ENCODE measurements at places on chromosomes 1 and 21.

DNA sequence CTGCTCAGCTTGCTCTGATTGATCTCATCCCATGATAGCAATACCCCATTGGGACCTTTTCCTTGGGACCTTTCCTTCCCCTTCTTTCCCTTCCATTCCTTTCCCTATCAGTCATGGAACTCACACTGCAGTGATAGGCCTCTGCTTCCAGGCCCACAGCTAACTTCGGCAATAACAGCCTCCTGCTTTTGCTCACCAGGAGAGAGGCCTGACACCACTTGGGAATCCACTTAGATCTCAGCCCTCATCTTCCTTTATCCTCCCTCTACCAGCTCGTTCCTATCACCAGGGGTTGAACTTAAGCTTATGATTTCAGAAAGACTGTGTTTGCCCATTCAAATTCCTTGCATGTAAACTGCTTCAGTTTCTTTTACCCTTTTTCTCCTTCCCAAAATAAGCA is 11.0 kb upstream of the TIPRL start:
- no peak for DNase-seq

DNA sequence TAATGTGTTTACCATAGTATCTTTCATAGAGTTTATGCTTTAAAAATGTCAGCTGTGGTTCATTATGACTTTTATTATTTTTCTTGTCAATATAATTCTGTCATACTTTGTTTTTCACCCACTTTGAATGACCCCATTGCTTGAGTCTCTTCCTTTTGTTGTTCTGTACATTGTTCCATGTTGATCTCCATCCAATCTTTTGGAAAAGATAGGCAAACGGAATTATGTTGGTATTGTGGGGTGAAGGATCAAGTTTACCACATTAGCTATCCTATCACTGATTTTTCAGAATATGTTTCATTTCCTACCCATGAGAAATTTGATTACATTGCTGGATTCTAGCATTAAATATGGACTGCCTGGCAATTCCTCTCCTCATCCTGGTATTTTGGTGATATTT is 196.6 kb downstream of the NFIA start:
- no peak for DNase-seq

- no peak for DNase-seq
Observed at GRCh38 chr1:162549001-162549400, 12.5 kb upstream of the UAP1 start.

- DNase-seq, result peak; percentile 87
Observed at GRCh38 chr1:209926045-209926444, 12.0 kb upstream of the SYT14 start.

DNA sequence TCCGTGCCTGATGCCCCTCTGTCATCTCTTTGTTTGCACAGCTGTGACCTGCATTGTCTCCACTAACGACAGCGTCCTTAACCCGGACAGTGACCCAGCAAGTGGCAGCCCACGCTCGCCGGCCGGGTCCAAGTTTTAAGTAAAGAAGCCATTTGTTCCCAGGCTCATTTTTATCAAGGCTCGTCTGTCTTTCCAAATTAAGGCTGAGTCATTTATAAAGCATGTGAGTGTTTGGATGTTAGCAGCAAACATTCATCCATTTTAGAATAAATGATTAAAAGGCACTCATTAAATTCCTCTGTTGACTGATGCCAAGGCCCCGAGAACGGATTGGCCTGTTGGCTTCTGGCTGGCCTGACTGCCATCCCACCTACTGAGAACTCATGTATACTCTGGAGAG is 514.5 kb downstream of the NPHP4 start:
- DNase-seq, result no peak

DNA sequence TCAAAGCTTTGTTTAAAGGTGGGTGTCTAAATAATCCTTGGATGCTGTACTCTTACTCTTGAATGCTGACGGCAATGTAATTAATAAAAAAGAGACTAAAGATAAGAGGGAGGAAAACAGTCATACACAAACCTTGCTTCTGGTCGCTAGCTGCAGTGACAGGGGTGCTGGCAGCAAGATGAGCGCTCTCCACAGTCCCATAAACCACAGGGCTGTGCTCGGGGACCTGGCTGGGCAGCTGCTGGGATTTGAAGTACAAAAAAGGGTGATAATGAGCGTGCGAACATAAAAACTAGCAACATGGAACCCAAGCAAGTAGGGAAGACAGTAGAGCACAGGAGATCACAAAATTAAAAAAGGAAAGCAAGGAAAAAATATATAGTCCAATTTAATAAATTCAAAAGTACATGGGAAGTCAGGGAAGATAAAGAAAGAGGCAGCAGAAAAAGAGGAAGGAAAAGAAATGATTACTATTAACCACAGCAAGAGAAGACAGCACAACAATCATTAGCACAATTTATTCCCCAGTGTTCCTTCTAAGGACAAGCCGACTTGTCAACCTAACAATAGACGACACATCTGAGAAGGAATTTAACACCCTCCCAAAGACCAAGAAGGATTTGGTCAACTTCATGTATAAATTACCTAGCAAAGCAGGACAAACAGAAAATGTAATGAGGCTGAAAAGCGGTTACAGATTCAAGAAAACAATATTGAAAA is 162.9 kb upstream of the HP1BP3 start:
- DNase-seq, result no peak

- DNase-seq, result no peak
Observed at GRCh38 chr1:204142032-204142974, 9.5 kb downstream of the ETNK2 start.

DNA sequence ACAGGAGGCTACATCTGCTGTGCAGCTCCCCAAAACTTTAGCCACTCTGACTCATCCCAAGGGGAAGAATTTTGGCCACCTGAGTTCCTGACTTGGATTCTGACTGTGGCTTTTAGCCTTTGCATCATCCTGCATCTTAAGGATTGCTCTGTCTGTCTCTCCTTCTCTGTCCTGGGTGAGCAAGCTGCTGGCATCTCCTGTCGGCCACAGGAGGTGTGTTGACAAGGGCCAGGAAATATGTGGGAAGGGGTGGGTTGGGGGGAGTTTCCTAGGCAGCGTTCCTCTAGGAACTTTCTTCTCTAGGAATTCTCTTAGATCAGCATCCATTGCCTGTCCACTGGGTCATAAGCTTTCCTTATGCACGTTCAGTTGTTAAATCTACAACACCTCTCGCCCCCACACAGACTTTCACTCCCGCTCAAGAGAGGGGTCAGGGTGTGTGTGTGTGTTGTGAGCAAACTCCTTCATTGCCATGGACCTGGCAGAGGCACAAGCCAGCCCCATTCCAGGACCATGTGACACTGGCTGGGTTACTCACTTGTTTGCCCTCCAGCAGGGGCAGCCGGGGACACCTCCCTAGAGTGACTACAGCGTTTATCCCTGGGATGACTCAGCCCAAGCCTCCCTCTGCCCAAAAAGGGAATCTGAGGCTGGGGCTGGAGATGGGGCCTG is 145.0 kb upstream of the DUSP10 start:
- DNase-seq, result peak; percentile 91

GRCh38 chr1:56774067-56774609 is 45.1 kb downstream of the FYB2 start:
- no peak for DNase-seq

DNA sequence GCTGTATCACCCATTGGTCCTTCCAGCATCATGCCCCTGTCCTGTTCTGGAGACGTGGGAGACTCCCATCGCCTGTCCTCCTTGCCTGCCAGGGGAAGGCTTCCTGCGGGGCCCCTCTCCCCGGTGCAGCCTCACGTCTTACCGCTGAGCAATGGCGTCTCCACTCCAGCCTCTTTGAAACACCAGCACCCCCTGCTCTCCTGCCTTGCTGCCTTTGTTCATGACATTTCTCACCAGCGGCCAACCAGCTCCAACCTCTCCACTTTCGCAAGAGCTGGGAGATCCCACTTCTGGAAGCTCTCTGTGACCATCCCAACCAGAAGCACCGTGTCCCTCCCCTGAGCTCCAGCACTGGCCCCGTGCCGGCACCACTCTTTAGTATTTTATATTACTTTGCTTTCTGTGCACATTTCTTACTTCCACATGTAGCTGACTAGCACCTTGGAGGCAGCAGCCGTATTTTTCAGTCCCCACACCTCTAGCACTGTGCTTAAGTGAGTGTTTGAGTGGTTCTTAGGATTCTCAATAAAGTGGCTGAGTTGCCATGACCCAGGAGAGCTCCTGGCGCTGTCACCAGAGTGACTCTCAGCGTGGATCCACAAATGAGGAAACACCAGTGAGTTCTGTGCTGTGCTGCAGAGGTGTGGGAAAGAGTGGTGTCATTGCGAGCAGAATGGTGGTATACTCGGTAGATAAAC is 83.5 kb downstream of the ATP5PO start:
- no peak for DNase-seq

- peak; percentile 68 for DNase-seq
Observed at GRCh38 chr1:1063945-1064831, 9.9 kb downstream of the RNF223 start.

- DNase-seq, result no peak
Observed at GRCh38 chr1:188514917-188515316, 1686.2 kb downstream of the PLA2G4A start.

DNA sequence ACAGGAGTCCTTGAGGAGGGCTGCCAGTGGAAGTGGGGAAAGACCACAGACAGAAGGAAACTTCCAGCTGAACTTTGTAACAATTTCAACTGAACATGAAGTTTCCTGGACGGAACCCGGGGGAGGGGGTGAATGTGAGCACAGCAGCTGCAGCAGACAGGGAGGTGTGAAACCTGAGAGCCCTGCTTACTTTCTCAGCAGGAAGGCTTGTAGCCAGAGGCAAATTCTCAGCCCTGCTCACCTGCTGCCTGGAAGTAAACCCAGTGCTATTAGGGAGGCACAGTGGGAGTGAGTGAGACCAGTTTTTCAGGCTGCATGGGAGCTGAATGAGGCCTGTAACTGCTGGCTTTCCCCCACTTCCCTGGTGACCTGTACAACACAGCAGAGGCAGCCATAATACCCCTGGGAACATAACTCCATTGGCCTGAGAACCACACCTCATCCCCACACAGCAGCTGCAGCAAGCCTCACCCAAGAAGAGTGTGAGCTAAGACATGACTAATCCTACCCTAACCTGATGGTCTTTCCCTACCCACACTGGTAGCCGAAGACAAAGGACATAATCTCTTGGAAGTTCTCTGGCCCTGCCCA is 9.6 kb upstream of the SPRR2F start:
- no peak for DNase-seq

DNA sequence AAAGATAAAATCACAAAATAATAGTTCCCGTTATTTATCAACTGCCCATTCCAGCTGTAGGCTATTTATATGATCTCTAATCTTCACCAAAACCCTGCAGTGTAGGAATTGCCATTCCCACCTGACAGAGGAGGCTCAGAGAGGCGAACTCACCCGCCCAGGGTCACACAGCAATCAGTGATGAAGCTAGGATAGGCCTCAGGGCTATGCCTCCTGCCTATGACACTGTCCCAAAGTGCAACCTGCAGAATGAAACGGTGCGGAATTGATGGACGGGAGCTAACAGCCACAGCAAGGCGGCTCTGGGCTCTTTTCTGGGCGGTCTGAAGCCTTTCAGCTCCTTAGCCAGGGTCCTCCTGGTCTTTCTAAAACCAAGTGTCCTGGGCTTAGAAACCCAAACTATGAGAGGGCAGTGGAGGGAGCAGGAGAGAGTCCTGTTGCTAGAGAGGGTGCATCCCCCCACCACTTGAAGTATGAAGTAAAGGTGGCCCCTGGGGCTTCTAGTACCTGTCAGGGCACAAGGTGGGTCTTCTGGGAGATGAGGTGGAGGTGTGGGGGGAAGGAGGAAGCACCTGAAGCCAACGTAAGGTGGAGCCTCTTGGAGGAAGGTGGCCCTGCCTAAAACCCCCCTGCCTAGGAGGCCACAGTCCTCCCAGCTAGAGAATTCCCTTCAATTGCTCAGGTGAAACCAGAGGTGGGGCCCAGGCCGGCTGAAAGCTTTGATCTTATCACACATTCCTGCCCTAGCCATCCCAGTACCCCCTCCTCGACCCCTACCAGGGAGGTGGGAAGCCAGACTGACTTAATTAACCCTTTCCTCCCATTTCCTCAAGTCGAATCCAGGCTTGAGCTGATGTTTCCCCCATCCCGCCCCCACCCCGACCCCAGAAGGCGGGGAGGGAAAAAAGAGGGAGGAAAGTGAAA is 14.8 kb downstream of the HSPG2 start:
- DNase-seq, result no peak

GRCh38 chr1:157091668-157092273 is 7.8 kb downstream of the ETV3L start:
- DNase-seq, result no peak

GRCh38 chr1:18249631-18250030 is 142.0 kb downstream of the IGSF21 start:
- no peak for DNase-seq

DNA sequence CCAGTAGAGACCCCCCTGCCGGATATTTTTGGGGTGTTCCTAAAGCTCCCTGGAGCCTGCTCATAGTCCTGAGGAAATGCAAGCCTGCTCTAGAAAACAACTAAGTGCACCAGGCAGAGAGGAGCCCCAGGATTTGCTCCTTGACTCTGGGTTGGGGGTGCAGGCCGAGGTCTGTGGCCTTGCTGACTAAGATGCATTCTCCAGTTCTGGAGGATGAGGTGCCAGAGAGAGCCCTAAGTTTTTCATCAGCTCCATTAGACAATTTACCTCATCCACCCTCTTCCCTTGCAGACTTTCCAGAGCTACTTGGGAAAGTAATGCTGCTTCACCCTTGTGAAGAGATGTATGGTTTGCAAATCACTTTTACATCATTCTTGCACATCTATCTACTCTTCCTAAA is 9.1 kb downstream of the TUFT1 start:
- DNase-seq, result peak; percentile 29

DNA sequence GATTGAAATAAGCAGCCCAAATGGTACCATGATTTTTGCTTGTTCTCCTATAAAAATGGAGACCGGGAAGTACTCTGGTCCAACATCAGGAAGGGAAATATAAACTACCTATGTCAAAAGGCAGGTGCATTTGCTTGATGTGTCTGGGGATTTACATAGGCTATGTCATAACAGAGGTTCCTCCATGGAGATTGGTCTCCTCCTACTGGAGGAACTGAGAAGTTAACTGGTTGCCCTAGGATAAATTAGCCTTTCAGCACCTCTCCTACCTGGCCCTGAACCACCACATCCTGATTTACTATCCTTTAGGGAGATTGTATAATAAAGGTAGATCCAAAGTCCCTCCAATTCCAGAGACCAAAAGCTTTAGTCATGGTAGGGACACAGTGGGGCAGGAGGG is 1109.3 kb upstream of the B3GALT2 start:
- DNase-seq, result no peak

DNA sequence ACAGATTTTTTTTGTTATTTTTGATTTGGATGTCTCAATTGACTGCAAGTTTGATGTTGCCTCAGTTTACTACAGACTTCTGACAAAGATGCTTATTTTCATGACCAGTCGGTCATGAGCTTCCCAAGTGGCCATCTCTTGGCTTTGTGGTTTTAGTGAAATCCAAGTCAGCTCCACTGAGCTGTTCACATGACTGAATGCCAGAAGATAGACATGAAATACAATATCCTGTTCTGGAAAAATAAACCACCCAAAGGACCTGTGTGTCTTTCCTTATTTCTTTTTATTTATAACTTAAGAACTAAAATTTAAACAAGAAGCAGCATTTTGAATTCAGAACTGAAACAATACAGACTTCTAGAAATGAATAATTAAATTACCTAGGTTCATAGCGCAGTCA is 89.3 kb downstream of the HMCN1 start:
- DNase-seq, result no peak

All from HCEC 1CT (cell line).